Activated CD4-positive, alpha-beta T cell treated with anti-CD3 and anti-CD28 coated beads, Interleukin-2, amount 10 ng/mL, durations not matched to agents 7 days and 5 days (primary cell): ENCODE measurements at places on chromosomes 16 and 17. TPM values are rescaled to one million over a fixed set of nuclear protein-coding genes. Genes with fewer than 3 reads are reported as not detected.
A peak's percentile ranks its signal among the peaks of the same experiment; 100 is the strongest.

Gene ZMYND15
- total RNA-seq: not detected

Gene RAB37
- 30.4 TPM for total RNA-seq

Gene MAPT
- 0.12 TPM for total RNA-seq

Gene CCL16
- not detected for total RNA-seq

Gene CES3
- total RNA-seq: 5.9 TPM

Gene HAP1
- total RNA-seq: 0.25 TPM

Gene GAST
- not detected for total RNA-seq

Gene HOXB4
- 3.3 TPM for total RNA-seq

Gene OTOP3
- total RNA-seq: not detected

Gene PDILT
- not detected for total RNA-seq

Gene KRT40
- not detected for total RNA-seq

DNA sequence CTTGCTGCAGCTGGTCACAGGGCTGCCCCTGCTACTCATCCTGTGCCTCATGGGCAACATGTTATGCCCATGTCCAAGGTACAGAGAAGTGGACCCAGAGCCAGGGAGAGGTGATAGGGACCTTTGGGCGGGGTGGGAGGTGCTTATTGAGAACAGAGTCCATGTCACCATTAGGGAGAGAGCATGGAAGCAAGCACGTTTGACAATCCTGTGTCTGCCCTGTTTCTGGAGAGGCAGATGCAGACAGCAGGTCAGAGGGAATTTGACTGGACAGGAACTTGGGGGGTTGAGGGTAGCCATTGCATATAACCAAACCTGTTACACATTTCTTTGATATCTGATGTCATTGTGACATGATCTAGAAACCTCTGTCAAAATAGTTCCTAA, 14.3 kb upstream of the ARL4D start:
- H3K4me1 ChIP-seq: peaks cover 19% of the 10 kb centered on the region
- H3K36me3 ChIP-seq: peaks cover 7% of the 10 kb centered on the region
- H3K27ac ChIP-seq: no peak overlapping the region
- DNase-seq: no peak

- no peak overlapping the region for H3K27ac ChIP-seq
- H3K27me3 ChIP-seq: peaks cover 28% of the 10 kb centered on the region
- peak overlapping the region; percentile 71 for H3K4me3 ChIP-seq
Observed at GRCh38 chr16:67537636-67538591, 9.3 kb downstream of the RIPOR1 start.

- peaks cover 31% of the 10 kb centered on the region for H3K4me1 ChIP-seq
- H3K27me3 ChIP-seq: no peaks in the 10 kb centered on the region
- DNase-seq: peak; percentile 38
- H3K4me3 ChIP-seq: no peak overlapping the region
- H3K27ac ChIP-seq: no peak overlapping the region
Observed at GRCh38 chr16:12455287-12455798, 348.3 kb downstream of the CPPED1 start.

- DNase-seq: no peak
- peaks cover 64% of the 10 kb centered on the region for H3K27me3 ChIP-seq
- peaks cover 14% of the 10 kb centered on the region for H3K36me3 ChIP-seq
- peaks cover 65% of the 10 kb centered on the region for H3K4me1 ChIP-seq
- H3K27ac ChIP-seq: no peak overlapping the region
Observed at GRCh38 chr17:48579471-48579759, 1.3 kb upstream of the HOXB4 start.

DNA sequence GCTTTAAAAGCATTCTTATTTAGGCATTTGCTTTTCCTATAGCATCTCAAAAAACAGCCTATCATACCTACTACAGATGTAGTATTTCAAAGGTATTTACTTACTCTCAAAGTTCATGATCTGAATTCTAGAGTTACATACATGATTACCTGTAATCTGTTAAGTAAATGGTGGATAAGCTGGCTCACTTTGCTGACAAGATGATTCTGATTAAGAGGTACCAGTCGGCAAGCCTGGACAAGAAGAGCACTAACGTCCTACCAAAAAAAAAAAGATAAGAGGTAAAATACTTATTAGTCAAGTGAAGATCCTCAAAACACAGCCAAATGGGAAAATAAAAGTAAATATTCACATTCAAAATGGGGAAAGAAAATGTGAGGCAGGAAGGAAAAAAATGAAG, 2.7 kb downstream of the HEATR6 start:
- peaks cover 38% of the 10 kb centered on the region for H3K4me1 ChIP-seq
- peaks cover 25% of the 10 kb centered on the region for H3K36me3 ChIP-seq
- no peaks in the 10 kb centered on the region for H3K27me3 ChIP-seq
- DNase-seq: no peak

DNA sequence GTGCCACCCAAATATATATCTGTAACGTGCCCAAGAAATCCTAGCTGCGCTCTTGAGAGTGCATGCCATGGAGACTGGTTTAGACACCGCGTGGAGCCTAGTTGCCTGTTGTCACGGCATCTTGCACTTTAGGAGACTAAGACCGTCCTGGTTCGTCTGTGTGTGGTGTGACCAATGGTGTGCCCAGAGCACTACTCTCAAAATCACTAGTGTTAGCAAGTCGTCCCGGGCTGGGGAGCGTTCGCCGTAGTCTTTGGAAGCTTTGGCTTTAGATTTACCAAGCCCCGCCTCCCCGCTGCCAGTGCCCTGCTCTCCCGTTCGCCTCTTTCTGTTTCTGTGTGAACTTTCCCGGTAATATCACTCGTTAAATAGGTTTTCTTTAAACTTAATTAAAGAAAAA, 27.0 kb downstream of the CLUH start:
- no peak overlapping the region for H3K4me3 ChIP-seq
- no peak for DNase-seq
- H3K27ac ChIP-seq: peak overlapping the region; percentile 15
- H3K27me3 ChIP-seq: no peaks in the 10 kb centered on the region
- H3K36me3 ChIP-seq: peaks cover 46% of the 10 kb centered on the region
- H3K4me1 ChIP-seq: peaks cover 18% of the 10 kb centered on the region

DNA sequence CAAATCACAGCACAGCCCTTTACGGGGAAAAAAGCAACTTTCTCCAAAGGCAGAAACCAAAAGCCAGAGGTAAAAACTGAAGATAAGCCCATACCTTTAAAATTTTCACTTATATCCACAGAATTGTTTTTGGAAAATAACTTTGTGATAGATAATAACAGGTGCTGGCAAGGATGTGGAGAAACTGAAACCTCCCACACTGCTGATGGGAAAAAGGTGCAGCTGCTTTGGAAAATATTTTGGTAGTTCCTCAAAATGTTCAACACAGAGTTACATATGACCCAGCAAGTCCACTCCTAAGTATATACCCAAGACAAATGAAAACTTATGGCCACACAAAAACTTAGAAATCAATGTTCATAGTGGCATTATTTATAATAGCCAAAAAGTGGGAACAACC, 12.2 kb downstream of the EFTUD2 start:
- H3K4me1 ChIP-seq: peaks cover 13% of the 10 kb centered on the region
- no peaks in the 10 kb centered on the region for H3K27me3 ChIP-seq
- no peak for DNase-seq
- H3K4me3 ChIP-seq: no peak overlapping the region
- H3K36me3 ChIP-seq: peaks cover 35% of the 10 kb centered on the region

GRCh38 chr17:58337600-58338453, 9.2 kb upstream of the TSPOAP1 start:
- peaks cover 36% of the 10 kb centered on the region for H3K4me1 ChIP-seq
- H3K27ac ChIP-seq: peak overlapping the region; percentile 99
- peaks cover 63% of the 10 kb centered on the region for H3K36me3 ChIP-seq
- H3K27me3 ChIP-seq: no peaks in the 10 kb centered on the region

DNA sequence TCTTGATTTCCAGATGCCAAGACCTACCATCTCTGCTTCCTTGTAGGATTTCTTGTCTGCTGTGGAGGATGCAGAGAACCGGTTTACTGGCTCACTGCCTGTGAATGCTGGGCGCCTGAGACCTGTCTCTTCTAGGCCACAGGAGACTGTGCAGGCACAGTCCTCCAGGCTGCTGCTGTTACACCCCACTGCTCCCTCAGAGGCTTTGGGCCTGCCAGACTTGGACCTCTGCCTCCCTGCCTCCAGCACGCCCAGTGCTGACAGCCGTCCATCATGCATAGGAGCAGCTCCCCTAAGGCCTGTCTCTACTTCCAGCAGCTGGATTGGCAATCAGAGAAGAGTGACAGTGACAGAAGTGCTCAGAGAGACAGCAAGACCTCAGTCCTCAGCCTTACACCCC, 6.1 kb downstream of the HROB start:
- peaks cover 25% of the 10 kb centered on the region for H3K36me3 ChIP-seq
- H3K27me3 ChIP-seq: no peaks in the 10 kb centered on the region
- H3K4me1 ChIP-seq: peaks cover 20% of the 10 kb centered on the region
- DNase-seq: no peak
- H3K27ac ChIP-seq: no peak overlapping the region

GRCh38 chr16:49369651-49370611, 3.7 kb upstream of the C16orf78 start:
- H3K27ac ChIP-seq: no peak overlapping the region
- H3K36me3 ChIP-seq: no peaks in the 10 kb centered on the region
- DNase-seq: no peak
- peaks cover 6% of the 10 kb centered on the region for H3K27me3 ChIP-seq
- H3K4me3 ChIP-seq: no peak overlapping the region

DNA sequence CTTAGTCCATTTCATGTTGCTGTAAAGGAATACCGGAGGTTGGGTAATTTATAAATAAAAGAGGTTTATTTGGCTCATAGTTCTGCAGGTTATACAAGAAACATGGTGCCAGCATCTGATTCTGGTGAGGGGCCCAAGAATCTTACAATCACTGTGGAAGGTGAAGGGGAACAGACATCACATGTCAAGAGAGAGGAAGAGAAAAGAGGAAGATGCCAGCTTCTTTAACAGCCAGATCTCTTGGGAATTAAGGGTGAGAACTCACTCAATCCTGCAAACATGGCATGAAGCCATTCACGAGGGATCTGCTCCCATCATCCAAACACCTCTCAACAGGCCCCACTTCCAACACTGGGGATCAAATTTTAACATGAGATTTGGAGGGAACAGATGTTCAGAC, 49.5 kb downstream of the BMERB1 start:
- H3K4me3 ChIP-seq: no peak overlapping the region
- H3K27ac ChIP-seq: no peak overlapping the region
- peaks cover 3% of the 10 kb centered on the region for H3K36me3 ChIP-seq
- peaks cover 9% of the 10 kb centered on the region for H3K4me1 ChIP-seq

- peaks cover 84% of the 10 kb centered on the region for H3K27me3 ChIP-seq
- H3K36me3 ChIP-seq: no peaks in the 10 kb centered on the region
- no peak overlapping the region for H3K4me3 ChIP-seq
- H3K4me1 ChIP-seq: peaks cover 12% of the 10 kb centered on the region
- no peak for DNase-seq
Observed at GRCh38 chr16:73064212-73064993, 16.5 kb upstream of the ZFHX3 start.

- DNase-seq: no peak
- H3K27me3 ChIP-seq: peaks cover 10% of the 10 kb centered on the region
- no peaks in the 10 kb centered on the region for H3K36me3 ChIP-seq
- H3K4me1 ChIP-seq: peaks cover 5% of the 10 kb centered on the region
Observed at GRCh38 chr16:66662445-66663194, 33.9 kb downstream of the CMTM4 start.

DNA sequence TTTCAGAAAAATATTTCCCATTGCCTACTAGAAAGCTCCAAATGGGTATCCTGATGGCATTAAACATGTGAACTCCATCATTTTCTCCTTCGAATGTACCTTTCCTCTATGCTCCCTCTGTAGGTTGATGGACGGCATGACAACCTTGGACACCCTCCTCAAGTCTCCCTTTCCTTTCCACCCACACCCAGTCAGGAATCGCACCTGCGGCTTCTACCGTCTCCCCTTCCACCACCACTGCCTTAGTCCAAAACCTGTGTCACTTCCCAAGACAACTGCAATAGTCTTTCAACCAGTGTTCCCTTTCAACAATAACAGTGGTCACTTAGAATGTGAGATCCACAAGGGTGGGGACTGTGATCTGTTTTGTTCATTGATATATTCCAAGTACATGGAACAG, 233.1 kb upstream of the AXIN2 start:
- H3K4me1 ChIP-seq: no peaks in the 10 kb centered on the region
- H3K36me3 ChIP-seq: no peaks in the 10 kb centered on the region

GRCh38 chr16:10737068-10737625, 6.5 kb upstream of the NUBP1 start:
- no peaks in the 10 kb centered on the region for H3K36me3 ChIP-seq
- DNase-seq: peak; percentile 80
- peaks cover 40% of the 10 kb centered on the region for H3K4me1 ChIP-seq
- H3K4me3 ChIP-seq: peak overlapping the region; percentile 30
- no peaks in the 10 kb centered on the region for H3K27me3 ChIP-seq

- H3K27me3 ChIP-seq: no peaks in the 10 kb centered on the region
- peaks cover 28% of the 10 kb centered on the region for H3K4me1 ChIP-seq
- no peak overlapping the region for H3K4me3 ChIP-seq
- H3K27ac ChIP-seq: no peak overlapping the region
- H3K36me3 ChIP-seq: peaks cover 7% of the 10 kb centered on the region
Observed at GRCh38 chr16:85574672-85575475, 38.2 kb upstream of the GSE1 start.

DNA sequence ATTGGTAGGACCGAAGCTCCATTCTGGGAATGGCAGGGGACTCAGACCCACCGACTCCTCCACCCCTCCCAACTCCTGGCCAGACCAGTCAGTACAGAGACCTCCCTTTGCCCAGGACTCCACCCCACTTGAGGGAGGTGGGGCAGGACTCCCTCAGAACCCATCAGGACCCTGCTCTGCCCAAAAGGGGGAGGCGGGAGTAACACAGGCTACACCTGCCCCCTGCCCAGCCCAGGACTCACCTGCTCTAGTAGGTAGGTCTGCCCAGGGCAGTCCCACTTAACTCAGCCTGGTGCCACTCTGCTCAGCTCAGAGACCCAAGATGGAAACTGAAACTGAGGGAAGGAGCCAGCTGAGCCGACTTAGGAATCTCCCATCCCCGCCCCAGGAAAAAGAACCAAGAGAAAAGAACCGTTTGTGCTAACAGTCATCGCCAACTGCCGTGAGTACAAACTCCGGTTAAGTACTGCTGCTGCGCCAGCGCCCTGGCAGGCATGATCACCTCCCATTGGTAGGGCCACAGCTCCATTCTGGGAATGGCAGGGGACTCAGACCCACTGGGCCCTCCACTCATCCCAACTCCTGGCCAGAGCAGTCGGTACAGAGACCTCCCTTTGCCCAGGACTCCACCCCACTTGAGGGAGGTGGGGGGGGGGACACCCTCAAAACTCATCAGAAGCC, 503 bp downstream of the DHX58 start:
- H3K4me3 ChIP-seq: peak overlapping the region; percentile 80
- H3K27ac ChIP-seq: peak overlapping the region; percentile 97
- H3K4me1 ChIP-seq: peaks cover 73% of the 10 kb centered on the region
- no peaks in the 10 kb centered on the region for H3K27me3 ChIP-seq
- DNase-seq: peak; percentile 35

DNA sequence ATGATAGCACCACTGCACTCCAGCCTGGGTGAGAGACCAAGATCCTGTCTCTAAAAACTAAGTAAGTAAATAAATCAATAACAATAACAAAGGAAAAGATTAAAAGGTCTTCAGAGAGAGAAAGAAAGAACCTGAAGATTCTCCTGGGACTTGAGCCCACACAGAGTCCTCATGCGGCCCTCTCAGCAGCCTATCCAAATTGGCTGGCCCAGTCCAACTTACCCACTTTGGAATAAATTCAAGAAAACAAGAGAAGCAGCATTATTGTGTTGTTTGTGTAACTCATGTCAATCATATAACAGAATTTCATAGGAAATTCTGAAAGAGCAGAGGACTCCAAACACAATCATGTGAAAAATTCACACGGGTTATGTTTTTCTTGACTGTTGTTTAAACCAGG, 3.8 kb downstream of the SLX4 start:
- H3K4me3 ChIP-seq: no peak overlapping the region
- peaks cover 30% of the 10 kb centered on the region for H3K4me1 ChIP-seq
- H3K27ac ChIP-seq: no peak overlapping the region
- no peaks in the 10 kb centered on the region for H3K27me3 ChIP-seq
- H3K36me3 ChIP-seq: peaks cover 20% of the 10 kb centered on the region

- no peaks in the 10 kb centered on the region for H3K4me1 ChIP-seq
- H3K36me3 ChIP-seq: no peaks in the 10 kb centered on the region
- no peak for DNase-seq
- H3K27ac ChIP-seq: no peak overlapping the region
- no peak overlapping the region for H3K4me3 ChIP-seq
- no peaks in the 10 kb centered on the region for H3K27me3 ChIP-seq
Observed at GRCh38 chr17:78956254-78956653, 23.5 kb downstream of the LGALS3BP start.
